ENCODE measurements at places on chromosomes 6 and 20.

- DNase-seq = no peak
Observed at GRCh38 chr20:37907677-37908401, 4.9 kb downstream of the VSTM2L start.

GRCh38 chr20:44810061-44810390, 320 bp downstream of the RIMS4 start:
- no peak for DNase-seq

DNA sequence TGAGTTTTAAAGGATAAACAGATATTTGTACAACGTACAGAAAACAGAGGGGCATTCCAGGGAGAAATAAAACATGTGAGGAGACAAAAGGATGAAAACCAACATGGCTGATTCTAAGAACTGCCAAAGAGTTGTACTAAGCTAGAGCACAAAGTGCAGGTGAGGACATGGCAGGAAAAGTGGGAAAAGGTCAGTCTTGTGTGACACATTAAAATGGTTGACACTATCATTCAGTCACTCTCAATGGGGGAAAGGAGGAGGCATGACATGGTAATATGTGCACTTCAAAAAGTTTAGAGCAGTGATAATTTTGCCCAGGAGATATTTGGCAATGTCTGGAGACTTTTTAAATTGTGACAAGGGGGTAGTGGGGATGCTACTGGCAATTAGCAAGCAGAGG, 21.8 kb downstream of the PHIP start:
- no peak for DNase-seq

DNA sequence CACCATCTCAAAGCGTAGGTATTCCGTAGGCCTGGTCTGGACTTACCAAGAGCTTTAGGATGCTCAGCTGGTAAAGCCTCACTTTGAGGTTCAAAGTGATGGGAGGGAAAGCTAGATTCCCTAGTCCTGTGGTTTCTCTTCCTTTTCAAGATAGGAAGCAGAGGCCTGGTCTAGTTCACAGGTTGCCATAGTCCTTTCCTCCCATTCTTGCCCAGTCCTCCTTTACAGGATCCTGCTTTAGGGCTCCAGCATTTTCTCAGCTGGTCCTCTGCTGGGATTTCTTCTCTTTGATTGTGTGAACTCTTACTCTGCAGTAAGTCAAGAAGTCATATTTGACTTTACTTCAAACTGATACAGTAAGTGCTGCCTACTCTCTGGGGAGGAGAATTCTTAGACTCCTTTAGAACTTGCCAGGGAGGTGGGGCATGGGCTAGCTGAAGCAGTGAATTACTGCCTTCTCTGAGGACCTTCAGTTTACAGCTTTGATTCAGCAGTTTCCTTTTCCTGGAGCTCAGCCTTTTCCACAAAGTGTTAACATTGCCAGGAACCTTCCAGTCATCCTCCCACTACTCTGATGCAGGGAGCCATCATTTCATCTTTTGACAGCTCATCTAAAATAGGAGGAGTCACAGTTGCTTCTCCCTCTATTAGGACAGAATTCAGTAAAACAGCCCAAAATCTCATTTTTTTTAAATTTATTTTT, 42.8 kb upstream of the PLCG1 start:
- no peak for DNase-seq

DNA sequence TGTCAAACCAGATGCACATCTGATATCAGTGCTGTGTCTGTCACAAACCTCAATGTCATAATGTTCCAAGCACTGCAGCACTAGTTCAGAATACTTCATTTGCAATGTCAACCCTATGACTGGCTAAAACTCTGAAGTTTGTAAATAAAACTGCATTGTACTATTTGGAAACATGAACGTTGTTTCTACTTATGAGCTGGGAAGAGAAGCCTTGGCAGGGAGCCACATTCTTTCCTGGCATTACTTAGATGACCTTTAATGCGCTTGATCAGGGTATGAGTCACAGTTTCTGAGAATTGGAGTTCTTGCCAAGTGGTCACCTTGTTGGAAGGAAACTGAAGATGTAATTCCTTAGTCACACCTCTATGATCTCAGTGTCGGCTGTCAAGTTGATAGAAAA, 664.8 kb upstream of the MMS22L start:
- DNase-seq = no peak

- no peak for DNase-seq
Observed at GRCh38 chr6:100593522-100593921, 128.8 kb upstream of the SIM1 start.

DNA sequence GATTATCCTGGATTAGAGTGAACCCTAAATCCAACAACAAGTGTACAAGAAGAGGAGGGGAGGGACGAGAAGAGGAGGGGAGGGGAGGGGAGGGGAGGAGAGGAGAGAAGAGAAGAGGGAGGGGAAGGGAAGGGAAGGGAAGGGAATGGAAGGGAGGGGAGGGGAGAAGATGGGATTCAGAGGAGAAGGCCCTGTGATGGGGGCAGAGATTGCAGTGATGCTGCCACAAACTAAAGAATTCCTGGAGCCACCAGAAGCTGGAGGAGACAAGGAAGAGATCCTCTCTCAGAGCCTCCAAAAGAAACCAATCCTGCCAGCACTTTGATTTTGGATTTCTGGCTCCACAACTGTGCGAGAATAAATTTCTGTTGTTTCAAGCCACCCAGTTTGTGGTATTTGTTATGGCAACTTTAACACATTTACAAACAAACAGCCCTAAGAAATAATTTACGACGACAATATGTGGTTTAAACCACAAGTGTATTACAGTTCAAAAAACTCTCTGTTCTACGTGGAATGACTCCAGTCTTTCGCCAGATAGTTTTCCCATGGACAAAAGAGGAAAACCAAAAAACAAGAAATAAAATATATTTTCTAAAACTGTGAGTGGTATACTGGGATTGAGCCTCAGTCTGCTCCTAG, 235.4 kb downstream of the HDGFL1 start:
- DNase-seq = no peak

- DNase-seq = peak; percentile 24
Observed at GRCh38 chr6:46850792-46851191, 57.6 kb downstream of the MEP1A start.

DNA sequence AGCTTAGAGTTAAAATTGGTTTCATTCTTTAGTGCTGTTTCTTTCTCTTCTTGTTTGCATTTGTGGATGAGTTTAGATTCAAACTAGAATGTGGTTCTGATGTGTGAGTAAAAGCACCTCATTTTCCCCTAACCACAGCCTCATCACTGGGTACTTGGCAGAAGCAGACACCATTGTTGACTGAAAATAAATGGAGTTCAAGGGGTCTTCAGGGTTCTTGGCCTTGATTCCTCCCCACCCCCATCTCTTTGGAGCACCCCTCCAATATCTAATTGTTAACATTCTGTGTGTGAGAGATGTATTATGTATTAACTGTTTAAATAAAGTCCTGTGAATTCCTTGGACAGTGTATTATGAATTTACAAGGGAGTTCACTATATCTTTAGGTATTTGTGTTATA, 59.6 kb downstream of the JARID2 start:
- no peak for DNase-seq

GRCh38 chr6:14732226-14732843, 513.5 kb upstream of the JARID2 start:
- no peak for DNase-seq
